ENCODE measurements at places on chromosomes 6 and 20.

DNA sequence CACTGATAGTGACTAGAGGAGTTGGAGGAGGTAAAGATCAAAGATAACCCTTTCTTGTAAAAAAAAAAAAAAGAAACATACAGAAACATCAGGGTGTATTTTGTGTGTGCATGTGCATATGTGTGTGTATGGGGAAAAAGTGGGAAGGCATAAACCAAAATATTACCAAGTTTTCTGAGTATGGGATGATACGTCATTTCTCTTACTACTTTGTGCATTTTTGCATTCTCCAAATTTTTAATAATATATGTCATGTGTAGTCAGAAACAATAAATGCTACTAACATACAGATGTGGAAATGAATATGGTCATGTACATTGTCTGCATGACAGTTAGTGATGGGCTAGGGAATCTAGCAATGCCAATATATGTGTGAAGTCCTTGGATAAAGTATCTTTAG is 161.1 kb downstream of the SASH1 start:
- no peak for DNase-seq

GRCh38 chr6:116004841-116005815 is 55.6 kb downstream of the FRK start:
- no peak for DNase-seq

GRCh38 chr20:48684501-48685041 is 143.2 kb downstream of the PREX1 start:
- DNase-seq, result no peak

DNA sequence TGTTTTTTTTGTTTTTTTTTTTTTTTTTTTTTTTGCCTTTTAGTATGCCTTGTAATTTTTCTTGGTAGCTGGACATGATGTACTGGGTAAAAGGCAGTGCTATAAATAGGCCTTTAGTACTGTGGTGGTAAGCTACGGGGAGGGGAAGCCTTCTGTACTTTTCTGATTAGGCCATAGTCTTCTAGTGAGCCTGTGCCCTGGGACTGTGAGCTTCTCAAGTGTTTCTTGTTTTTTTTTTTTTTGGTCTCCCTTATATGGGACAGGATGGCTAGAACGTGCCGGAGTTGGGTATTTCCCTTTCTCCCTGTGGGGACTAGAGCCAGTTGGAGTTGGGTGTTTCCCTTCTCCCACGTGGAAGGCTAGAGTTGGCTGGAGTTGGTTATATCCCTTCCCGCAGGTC is 59.4 kb upstream of the PRELID3B start:
- no peak for DNase-seq

DNA sequence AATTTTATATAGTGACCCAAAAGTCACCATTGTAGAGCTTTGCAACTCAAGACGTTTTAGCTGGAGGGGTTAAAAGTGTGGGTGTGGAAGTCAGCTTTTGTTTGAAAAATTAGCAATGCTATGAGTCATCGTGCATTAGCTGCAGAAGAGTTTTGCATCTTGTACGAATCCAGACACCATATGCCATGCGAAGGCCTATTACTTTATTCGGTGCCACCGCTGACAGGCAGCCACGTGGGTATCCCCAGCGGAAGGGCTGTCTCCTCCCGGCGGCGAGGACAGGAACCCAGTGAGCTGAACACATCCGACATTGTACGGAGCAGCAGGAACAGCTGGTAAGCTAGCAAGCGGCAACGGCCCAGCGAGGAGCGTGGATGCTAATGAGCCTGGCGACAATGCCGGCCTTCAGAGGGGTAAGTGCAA is 84.4 kb downstream of the INSM1 start:
- no peak for DNase-seq

GRCh38 chr20:54065601-54066038 is 4.8 kb downstream of the BCAS1 start:
- DNase-seq, result no peak

DNA sequence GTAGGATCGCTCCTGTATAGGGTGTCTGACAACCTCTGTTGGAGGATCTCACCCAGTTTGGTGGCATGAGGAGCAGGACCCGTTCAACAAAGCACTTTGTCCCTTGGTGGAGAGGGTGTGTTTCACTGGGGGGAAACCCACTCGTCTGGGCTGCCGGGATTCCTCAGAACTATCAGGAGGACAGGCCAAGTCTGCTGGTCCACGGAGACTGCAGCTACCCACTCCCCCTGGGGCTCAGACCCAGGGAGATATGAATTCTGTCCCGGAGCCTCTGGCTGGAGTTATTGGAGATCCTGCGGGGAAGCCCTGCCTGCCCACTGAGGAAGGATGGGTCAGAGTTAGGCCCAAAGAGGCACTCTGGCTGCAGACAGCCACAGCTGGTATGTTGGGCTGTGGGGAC is 233.1 kb downstream of the PKHD1 start:
- no peak for DNase-seq

DNA sequence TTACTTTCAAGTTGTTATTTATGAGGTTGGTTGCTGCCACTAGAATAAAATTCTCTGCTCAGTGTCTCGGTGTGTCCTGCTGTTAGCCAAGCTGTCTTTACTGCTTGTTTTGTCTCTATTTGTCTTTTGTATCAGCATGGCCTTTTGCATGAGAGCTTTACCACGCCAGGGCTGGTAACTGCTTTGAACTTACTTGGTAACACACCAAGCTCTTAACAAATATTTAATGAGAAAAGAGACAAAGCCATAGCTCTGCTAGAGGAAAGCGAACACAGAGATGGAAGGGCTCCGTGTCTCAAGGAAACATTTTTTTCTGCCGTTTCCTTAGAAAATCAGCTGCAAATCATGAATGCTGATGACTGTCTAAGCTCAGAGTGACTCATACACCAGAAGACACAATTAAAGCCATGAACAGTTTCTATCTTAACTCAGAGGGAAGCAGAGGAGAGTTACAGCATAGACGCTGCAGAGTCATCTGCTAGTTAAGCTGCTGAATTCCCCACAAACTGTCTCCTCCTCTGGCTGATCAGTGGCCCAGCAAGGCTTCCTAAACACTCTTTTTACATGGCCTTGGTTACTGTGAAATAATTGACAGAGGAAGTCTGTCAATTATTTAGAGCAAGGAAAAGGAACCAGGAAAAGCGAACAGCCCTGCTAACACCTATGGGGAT is 44.8 kb downstream of the AGPAT4 start:
- DNase-seq, result no peak

- no peak for DNase-seq
These were observed 71.3 kb upstream of the TINAG start for GRCh38 chr6:54236984-54237383.

DNA sequence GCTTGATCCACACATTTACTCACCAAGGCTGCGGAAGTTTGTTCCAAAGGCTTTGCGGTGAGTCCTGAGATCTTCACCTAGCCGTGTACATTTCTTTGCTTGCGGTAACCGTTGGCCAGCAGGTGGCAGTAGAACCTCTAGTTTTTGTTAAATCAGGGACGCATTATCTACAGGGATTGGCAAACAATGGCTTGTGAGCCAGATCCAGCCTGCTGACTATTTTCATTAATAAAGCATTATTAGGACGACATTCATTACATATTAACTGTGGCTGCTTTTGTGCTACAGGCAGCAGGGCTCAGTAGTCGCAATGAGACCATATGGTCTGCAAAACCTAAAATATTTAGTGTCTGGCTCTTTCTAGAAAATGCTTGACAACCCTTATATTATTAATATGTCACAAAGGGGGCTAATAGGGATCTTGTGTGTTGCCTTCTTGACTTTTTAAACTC is 174.1 kb downstream of the DOK5 start:
- DNase-seq, result no peak

DNA sequence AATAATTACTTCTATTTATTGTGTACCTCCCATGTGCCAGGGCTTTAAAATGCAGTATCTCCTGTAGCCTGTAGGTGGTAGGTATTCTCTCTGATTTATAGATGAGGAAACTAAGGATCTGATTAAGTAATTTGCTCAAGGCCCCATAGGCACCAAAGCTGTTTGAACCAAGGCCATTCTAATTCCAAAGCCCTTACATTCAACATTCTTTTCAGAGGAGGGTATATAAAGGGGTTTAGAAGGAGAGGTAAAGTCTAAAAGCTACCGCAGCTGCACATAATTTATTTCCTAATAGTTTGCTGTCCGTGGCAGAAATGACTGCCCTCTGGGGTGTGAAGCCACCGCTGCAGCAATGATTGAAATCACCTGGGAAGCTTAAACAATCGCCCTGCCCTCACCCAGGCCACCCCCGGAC is 95.0 kb upstream of the FAM8A1 start:
- DNase-seq, result no peak

- DNase-seq, result no peak
These were observed 34.3 kb downstream of the SLC22A23 start for GRCh38 chr6:3422435-3423070.

DNA sequence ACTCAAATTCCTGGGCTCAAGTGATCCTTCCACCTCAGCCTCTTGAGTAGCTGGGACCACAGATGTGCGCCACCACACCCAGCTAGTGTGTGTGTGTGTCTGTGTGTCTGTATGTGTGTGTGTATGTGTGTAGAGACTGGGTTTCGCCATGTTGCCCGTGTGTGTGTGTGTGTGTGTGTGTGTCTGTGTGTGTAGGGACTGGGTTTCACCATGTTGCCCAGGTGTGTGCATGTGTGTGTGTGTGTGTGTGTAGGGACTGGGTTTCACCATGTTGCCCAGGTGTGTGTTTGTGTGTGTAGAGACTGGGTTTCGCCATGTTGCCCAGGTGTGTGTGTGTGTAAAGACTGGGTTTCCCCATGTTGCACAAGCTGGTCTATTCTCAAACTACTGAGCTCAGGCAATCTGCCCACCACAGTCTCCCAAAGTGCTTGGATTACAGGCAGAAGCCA is 28.3 kb downstream of the CDK5RAP1 start:
- no peak for DNase-seq

DNA sequence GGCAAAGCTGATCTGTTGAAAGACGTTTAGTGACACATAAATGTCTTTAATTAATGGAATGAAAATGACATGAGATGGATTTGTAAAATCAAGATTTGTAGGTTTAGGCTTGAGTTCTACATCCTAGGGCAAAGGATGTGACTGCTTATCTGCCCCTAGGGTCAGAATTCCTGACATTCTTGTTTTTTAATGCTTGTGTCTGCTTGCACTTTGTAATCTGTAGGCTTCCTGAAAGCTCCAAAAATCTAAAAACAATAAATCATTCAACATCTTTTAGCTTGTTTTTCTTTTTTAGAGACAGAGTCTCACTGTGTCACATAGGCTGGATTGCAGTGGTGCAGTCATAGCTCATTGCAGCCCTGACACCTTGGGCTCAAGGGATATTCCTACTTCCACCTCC is 107.9 kb upstream of the MLIP start:
- no peak for DNase-seq

GRCh38 chr6:167501831-167502385 is 177.0 kb downstream of the TTLL2 start:
- no peak for DNase-seq

DNA sequence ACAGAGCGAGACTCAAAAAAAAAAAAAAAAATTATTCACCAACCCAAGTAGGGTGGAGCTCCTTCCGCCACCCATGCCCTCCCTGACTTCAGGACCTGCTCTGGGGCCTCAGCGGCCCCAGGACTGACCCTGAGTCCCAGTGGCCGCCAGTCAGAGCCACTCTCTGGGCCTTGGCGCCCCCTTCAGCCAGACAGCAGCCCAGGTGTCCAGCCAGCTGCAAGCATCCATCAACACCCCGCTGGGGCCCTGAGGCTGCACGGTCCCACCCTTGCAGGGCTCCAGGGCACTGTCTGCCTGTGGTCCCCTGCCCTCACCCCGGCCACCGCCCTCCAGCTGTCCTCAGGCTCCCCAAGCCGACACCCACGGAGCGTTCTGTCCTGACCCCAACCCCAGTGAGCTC is 11.4 kb upstream of the KCNQ2 start:
- no peak for DNase-seq

DNA sequence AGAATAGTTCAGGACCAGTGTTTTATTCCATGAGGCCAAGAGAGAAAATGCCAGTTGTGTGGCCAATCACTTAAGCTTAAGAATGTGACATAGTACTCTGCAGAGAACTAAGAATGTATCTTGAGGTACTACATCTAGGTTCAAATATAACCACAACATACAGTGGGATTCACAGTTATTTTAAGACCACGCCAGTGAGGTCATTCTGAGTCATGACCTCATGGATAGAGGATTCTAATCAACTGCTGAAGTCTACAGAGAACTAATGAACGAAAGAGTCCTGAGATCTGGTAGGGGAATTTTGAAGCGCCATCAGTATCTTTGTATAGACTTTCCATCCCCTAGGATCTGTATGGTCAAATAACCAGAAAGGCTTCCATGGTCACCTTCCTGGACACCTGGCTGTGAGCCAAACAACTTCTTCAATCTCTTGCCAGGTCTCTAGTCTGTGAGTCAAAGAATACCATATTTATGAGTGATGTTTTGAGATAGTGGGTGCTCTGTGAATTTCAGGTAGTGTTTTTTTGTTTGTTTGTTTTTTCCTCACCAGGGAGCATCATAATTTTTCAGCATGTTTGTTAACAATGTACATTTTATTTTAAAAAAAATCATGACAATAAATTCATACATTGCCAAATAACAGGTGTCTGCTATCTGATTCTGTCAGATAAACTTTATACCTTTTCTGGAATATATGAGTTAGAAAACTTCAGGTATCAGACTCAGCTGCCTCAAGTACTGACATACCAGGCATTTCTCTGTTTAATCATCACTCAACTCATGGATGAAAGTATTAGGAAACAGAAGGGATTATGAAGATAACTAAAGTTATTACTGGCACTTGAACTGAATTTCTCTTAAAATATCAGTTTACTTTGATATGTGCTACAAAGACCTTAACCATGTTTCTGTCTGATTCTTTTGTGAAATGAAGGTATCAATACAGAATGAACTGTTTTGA is 217.9 kb downstream of the PLCB4 start:
- DNase-seq, result no peak

- DNase-seq, result no peak
These were observed 20.4 kb downstream of the RBM38 start for GRCh38 chr20:57411406-57412283.

- no peak for DNase-seq
These were observed 300.9 kb downstream of the PREX1 start for GRCh38 chr20:48526936-48527335.

DNA sequence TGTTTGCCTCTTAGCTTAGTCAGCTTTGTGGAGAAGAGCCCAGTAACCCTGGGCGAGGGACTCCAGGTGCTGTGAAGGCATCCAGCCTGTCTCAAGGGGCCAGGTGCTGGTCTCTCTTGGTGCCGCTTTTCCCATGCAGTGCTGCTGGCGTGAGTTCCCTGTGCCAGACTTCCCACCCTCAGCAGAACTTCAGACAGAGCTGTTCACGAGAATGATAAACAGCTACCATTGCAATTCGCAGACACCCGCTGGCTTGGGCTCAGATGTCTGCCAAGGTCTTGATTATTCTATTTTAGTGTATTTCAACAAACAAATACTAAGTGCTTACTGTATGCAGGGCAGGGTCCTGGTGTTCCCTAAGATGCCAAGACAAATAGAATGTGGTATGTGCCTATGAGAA is 57.7 kb downstream of the RNF217 start:
- DNase-seq, result no peak

- DNase-seq, result no peak
These were observed 357.5 kb downstream of the ZFAND3 start for GRCh38 chr6:38176797-38177751.

DNA sequence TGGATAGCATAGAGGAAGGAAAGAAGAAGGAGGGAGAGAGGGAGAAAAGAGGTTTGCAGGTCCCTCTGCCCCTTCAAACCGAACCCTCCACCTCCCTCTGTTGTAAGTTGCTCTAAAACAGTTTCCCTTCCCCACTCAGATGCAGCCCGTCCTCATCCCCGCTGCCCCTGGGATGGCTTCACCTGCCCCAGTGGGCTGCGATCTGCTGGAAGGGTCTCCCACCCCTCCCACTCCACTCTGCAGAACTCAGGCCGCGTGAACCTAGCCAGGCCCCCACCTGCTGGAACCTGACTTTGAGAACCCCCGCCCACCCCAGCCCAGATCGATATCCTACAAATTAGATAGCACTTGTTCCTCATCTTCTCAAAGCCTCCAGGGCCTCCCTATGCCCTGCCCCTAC is 190.8 kb downstream of the DLL1 start:
- DNase-seq, result no peak
